ENCODE measurements at places on chromosomes 12 and 14.
A peak's percentile ranks its signal among the peaks of the same experiment; 100 is the strongest.

DNA sequence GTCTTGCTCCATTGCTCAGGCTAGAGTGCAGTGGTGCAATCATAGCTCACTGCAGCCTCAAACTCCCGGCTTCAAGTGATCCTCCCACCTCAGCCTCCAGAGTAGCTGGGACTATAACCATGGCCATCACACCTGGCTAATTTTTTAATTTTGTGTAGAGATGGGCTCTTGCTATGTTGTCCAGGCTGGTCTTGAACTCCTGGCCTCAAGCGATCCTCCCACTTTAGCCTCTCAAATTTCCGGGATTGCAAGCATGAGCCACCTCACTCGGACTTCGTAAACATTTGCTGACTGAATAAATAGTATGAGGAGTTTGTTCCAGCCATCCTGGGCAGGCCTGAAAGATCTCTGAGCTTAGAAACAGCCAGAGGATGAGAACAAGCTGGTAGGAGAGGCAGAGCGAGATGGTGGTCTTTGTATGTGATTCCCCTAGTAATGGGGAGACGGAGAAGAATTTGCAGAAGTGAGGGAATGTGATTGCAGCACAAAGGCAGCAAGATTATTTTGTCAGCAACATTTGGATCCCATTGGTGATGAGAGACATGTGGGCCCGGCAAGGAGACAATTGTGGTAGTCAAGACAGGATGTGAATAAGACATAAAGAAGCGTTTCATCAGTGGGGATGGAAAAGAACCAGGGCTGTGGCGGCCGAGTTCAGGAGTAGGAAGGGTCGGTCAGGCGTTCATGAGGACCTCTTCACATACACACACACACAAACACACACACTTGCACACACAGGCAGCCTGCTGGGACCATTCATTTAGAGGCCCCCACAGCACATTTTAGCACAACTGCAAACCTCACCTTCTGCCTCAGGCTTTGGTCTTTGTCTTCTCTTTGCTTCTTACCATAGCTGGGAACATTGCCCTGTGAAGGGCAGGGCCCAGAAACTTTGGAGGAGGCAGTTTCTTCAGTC is 155.5 kb downstream of the ZFP36L1 start:
- DNase-seq, result no peak

- DNase-seq, result no peak
Observed at GRCh38 chr14:78367355-78367754, 197.2 kb downstream of the NRXN3 start.

DNA sequence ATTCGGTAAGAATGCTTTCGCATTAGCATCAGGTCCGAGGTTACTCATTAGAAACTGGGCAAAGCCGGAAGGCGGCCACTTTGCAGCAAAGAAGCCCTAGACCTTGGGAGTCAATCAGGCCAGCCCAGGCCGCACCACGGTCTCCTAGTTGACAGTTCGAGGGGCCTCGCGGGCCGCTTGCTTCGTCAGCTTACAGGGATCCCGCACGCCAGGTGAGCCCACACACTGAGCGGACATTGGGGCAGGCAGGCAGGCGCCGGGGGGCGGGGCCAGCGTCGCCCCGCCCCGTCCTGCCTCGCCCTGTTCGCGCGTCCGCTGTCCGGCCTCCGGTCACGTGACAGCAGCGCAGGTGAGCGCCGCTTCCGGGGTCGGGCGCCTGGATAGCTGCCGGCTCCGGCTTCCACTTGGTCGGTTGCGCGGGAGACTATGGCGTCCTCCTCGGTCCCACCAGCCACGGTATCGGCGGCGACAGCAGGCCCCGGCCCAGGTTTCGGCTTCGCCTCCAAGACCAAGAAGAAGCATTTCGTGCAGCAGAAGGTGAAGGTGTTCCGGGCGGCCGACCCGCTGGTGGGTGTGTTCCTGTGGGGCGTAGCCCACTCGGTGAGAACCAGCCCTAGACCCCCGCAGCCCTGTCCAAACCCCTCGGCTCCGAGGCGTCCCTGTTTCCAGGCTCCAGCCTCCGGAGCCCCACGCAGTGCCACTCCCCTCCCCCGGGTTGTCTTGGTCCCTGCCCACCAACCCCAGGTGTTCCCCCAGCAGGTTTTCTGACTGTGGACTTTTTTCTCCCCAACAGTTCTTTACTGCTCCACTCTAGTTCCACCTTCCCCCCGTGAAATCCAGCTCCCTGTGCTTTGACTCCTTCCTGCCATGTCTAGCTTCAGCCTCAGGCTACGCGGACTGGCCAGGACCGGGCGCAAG is at the start of gene PIP4K2C:
PIP4K2C (plus strand) TSS at position 329 of the 918 bp plus-strand sequence; CDS start at position 427, 98 bp downstream.
- DNase-seq, result peak; percentile 95

GRCh38 chr14:24351517-24351916 is 11.7 kb upstream of the RIPK3 start:
- DNase-seq, result no peak

GRCh38 chr12:25189656-25190055 is 5.3 kb downstream of the DNAI7 start:
- DNase-seq, result no peak

- DNase-seq, result no peak
Observed at GRCh38 chr12:121000530-121000929, 15.8 kb downstream of the C12orf43 start.

- DNase-seq, result no peak
Observed at GRCh38 chr12:104410326-104410725, 46.4 kb upstream of the CHST11 start.

GRCh38 chr12:26265606-26266005 is 70.2 kb downstream of the SSPN start:
- DNase-seq, result no peak

DNA sequence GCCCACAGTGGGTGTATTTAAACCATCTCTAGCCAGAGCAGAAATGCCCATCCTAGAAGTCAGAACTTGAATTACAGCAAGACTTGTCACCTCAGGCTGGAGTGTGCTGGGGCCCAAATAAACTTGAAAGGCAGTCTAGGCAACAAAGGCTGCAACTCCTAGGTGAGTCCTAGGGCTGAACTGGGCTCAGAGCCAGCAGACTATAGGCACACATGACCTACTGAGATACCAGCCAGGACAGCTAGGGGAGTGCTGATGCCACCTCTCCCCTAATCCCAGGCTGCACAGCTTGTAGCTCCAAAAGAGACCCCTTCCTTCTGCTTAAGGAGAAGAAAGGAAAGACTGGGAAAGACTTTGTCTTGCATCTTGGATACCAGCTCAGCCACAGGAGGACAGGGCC is 106.0 kb downstream of the TXNDC16 start:
- peak; percentile 18 for DNase-seq
